ENCODE measurements at places on chromosomes 3 and 15.

GRCh38 chr15:45131510-45131909 is 1.7 kb downstream of the DUOX1 start:
- DNase-seq: no peak

GRCh38 chr3:55692957-55693558 is 206.0 kb upstream of the WNT5A start:
- DNase-seq: no peak

GRCh38 chr3:65314269-65314668 is 626.5 kb upstream of the ADAMTS9 start:
- no peak for DNase-seq

GRCh38 chr3:51380601-51381332 is 4.3 kb upstream of the MANF start:
- DNase-seq: no peak

- DNase-seq: no peak
These were observed 47.3 kb upstream of the FAM3D start for GRCh38 chr3:58713715-58714401.

- DNase-seq: no peak
These were observed 38.2 kb downstream of the MRPL46 start for GRCh38 chr15:88428805-88429605.

- no peak for DNase-seq
These were observed 32.6 kb downstream of the PPCDC start for GRCh38 chr15:75056036-75056435.

DNA sequence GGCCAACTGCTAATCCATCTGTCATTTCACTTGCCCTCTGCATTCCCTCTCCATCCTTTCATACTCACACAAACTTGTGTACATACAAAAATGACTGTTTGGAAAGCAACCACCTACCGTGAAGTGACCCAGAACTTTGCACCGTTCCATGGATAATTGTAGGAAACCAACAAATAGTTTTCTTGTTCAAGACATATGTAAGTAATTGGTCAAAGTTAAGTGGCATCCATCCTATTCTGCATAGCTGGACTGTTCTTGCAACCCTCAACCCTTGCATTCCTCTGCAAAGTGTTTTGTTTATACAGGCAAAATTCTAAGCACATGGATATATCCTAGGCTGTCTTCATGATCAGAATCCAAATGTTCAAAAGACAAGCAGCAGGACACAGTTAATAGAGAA is 592.5 kb downstream of the MECOM start:
- peak; percentile 62 for DNase-seq

- no peak for DNase-seq
These were observed 878.5 kb downstream of the ROBO1 start for GRCh38 chr3:78889348-78889747.
